Epithelial cell of esophagus (primary cell): ENCODE measurements at places on chromosomes 4 and X.
A peak's percentile ranks its signal among the peaks of the same experiment; 100 is the strongest.

- DNase-seq: no peak
Observed at GRCh38 chr4:104750008-104750407, 255.3 kb upstream of the CXXC4 start.

GRCh38 chr4:48483006-48483776 lies at the start of gene SLC10A4:
SLC10A4 (plus strand) TSS chr4:48483343; CDS start chr4:48483562, 219 bp downstream.
- no peak for DNase-seq

DNA sequence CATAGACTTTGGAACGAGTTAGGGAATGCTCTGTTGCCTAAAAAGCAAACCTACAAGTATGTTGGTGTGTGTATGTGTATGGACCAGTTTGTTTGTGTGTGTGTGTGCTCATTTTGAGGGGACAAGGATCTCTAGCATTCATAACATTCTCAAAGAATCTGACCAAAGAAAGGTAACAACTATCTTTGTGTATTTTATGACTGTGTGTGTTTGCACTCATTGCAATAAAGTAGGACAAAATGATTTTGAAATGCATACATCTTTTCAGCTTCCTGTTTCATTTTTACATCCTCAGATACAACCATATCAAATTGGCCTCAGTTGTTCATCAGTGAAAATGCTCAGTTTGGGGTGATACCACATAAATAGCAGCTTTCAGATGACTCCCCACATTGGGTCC lies 8.3 kb upstream of the XK start:
- DNase-seq: no peak

GRCh38 chrX:72526534-72527508 lies 45.8 kb downstream of the HDAC8 start:
- DNase-seq: peak; percentile 6

GRCh38 chrX:117996408-117996807 lies 120.2 kb downstream of the KLHL13 start:
- DNase-seq: peak; percentile 80

- peak; percentile 96 for DNase-seq
Observed at GRCh38 chr4:74320559-74321118, 12.4 kb downstream of the EPGN start.

- DNase-seq: no peak
Observed at GRCh38 chrX:70254063-70254400, 6.0 kb downstream of the P2RY4 start.

- no peak for DNase-seq
Observed at GRCh38 chr4:137901114-137901513, 341.0 kb downstream of the SLC7A11 start.

GRCh38 chr4:2070421-2071251 lies 11.5 kb downstream of the NAT8L start:
- no peak for DNase-seq

- DNase-seq: no peak
Observed at GRCh38 chrX:46611658-46612362, 38.2 kb downstream of the CHST7 start.

GRCh38 chr4:152342293-152342692 lies 193.6 kb downstream of the FBXW7 start:
- peak; percentile 43 for DNase-seq

DNA sequence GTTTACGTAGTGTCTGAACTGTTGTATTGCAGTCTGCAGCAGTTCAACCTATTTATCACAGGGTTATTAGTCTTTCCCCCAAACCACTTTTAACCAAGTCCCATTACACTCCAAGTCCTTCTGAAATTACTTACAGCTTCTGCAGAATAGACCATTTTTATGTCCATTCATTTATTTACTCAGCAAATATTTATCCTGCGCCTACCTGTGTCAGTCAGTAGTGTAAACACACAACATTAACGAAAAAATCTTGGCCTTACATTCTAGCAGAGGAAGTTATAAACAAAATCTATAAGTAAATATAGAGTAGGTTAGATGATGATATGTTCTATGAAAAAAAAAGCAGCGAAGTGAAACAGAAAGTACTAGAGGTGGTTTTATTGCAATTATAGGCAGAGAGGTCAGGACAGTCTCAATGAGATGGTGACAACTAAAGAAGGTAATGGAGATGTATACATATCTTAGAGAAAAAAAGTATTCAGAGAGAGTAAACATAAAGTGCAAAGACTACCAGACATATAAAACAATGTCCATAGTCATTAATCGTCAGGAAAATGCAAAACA lies 534.7 kb downstream of the KCNIP4 start:
- no peak for DNase-seq

DNA sequence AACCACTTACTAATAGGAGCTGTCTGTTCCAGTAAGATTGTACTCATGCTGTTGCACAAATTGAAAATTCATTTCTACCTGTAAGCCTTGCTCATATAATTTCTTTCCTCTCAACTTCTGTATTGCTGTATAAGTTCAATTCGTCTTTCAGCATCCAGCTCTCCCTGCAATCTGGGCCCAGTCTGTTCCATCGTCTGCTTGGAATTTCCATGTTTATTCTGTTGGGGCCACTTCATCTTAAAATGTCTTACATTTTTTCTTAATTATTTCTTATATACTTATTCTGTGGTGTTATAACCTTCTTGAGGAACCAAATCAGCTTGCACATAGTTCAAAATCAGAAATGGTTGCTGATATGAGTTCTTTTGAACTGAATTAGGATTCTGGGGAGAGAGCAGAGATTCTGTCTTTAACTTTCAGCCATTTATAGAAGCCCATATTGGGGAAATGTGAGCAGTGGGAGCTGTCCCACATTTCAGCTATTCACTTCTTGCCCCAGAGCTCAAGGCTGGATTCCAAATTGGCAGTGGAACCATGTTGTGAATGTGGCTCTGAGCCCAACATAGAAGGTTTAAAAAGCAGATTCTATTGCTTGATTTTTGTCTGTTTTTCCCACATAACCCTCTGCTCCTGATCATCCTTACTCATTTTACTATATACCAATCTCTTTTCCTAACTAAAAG lies 291.9 kb downstream of the BMPR1B start:
- no peak for DNase-seq

DNA sequence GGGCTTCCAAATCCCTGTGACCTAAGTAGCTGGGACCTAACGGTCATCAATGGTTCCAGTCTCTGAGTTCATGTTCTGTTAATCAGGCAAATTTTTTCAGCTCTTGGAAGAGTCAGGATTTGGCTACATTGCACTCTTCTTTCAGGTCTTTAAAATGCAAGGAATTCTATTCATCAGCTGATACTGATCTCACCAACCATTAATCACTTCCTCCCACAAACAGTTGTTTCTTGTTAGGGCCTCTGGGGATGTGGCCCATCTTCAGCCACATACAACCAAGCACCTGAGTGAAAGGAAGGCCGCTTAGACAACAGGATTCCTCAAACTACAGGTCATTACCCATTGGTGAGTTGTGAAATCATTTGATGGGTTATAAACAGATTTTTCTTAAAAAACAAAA lies 71.7 kb downstream of the FANCB start:
- peak; percentile 64 for DNase-seq

DNA sequence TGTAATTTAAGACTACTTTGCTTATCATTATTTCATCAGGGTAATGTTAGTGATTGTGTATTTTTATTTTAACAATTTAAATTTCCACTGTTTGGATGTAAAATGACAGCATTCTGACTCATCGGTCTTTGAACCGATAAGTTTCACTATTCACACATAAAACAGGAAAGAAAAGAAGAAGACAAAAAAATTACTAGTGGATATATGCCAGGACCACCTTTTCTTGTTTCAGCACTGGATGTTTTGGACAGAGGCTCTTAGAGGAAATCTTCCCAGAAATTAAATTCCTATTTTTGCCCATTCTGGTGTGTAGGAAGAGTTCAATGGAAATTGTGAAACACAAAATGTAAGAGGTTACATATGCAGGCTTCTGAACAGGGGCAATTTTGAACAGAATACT lies 57.4 kb downstream of the VEGFC start:
- DNase-seq: peak; percentile 20
